ENCODE measurements at places on chromosomes 13 and 19. TPM values are rescaled to one million over a fixed set of nuclear protein-coding genes. Genes with fewer than 3 reads are reported as not detected.

The GPR108 gene
- 56.6 TPM for total RNA-seq

The CNFN gene
- 0.56 TPM for total RNA-seq

DNA sequence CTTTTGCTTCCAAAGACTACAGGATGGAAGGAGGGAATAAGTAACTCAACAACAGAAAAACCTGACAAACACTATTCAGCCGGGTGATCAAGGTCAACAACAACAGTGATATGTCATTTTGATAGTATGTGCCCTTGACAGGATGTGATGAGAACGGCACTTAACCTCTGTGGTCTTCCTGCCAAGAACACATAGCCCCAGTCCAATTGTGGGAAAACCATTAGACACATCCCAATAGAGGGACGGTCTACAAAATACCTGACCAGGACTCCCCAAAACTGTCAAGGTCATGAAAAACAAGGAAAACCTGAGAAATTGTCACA lies 43.1 kb upstream of the AMER2 start:
- peaks cover 10% of the 10 kb centered on the region for H3K27me3 ChIP-seq
- peak overlapping the region; percentile 8 for H3K4me3 ChIP-seq

DNA sequence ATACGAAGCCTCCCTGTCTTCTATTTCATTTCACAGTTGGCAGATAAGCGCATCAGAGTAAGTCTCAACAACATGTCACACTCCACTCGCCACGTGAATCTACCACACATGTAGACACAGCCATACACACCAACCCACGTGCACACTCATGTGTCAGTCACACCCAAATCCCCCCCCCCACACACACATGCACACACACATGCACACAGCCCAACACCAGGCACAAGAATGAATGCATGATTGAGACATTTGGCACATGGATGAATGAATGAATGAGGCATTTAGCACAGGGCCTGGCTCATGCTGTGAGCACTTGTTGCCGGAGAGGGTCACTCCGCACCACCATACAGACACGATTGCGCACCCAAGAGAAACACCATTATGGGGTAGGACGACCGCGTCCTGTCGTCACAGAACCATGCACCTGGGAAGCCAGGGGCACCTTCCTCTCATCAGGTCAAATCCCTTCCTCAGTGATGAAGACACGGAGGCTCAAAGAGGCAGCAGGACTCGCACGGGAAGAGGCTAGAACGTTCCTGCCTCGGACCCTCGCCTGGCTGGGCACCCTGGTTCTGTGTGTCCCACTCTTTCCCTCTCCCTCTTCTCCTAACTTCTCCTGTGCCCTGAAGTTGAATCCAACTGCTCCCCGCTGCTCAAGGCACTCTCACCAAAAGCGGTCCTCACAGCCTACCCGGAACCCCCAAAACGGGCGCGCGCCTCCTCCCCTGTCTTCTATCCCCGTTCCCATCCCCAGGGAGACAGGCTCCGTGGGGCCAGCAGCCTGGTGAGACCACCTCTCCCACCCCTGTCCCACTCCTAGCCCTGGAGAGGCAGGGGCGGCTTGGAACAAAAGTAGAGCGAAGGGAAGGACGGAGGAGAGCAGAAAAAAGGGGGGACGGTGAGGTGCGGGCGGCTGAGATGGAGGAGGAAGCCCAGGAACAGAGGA lies 1.3 kb downstream of the MEIS3 start:
- peak overlapping the region; percentile 89 for H3K4me3 ChIP-seq
- DNase-seq, result no peak
- H3K27ac ChIP-seq, result peak overlapping the region; percentile 5
- peaks cover 43% of the 10 kb centered on the region for H3K4me1 ChIP-seq
- peaks cover 12% of the 10 kb centered on the region for H3K36me3 ChIP-seq
- peaks cover 29% of the 10 kb centered on the region for H3K27me3 ChIP-seq

DNA sequence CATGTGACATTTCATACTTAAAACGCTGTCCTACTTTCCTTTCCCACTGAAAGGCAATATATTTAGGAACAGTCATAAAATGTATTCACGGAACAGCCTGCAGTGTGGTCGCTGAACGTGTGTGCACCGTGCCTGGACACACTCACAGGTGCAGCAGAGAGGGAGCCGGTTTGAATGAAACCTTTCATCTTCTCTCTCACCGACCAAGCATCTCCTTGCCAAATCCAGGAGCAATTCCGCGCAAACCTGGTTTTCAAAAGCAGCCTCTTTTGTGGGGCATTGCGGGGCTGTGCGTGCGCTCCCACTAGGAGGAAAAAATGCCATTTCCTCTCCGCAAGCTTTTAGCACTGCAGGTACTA lies 1.0 kb downstream of the DCLK1 start:
- H3K27me3 ChIP-seq, result peaks cover 12% of the 10 kb centered on the region
- DNase-seq, result no peak
- no peaks in the 10 kb centered on the region for H3K36me3 ChIP-seq
- no peak overlapping the region for H3K4me3 ChIP-seq
- no peak overlapping the region for H3K27ac ChIP-seq

- peaks cover 13% of the 10 kb centered on the region for H3K27me3 ChIP-seq
- H3K4me3 ChIP-seq, result peak overlapping the region; percentile 92
- H3K36me3 ChIP-seq, result peaks cover 35% of the 10 kb centered on the region
- DNase-seq, result peak; percentile 46
- H3K27ac ChIP-seq, result peak overlapping the region; percentile 95
Observed at GRCh38 chr13:35479706-35480105, 3.2 kb upstream of the MAB21L1 start.

DNA sequence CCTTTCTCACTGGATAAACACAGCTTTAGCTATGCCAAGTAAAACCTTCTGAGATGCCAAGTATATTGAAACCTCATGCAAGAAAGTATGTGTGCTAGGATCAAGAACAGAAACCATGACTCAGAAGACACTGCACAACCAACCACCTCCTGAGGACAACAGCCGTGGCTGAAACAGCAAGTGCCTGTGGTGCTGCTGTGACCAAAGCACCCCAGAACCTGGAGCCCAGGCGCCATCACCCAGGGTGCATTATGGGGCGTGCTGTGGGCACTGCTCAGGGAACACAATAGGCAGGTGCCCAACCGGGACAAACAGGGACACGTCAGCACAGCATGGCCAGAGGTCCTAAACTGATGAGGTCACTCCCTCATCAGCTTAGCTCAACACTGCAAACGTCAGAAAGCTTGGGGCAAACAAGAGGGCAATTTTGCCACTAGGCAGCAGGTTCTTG lies 101.3 kb upstream of the SLC15A1 start:
- peak; percentile 53 for DNase-seq
- H3K27ac ChIP-seq, result peak overlapping the region; percentile 64
- H3K36me3 ChIP-seq, result no peaks in the 10 kb centered on the region
- H3K4me1 ChIP-seq, result peaks cover 11% of the 10 kb centered on the region
- H3K4me3 ChIP-seq, result peak overlapping the region; percentile 57

DNA sequence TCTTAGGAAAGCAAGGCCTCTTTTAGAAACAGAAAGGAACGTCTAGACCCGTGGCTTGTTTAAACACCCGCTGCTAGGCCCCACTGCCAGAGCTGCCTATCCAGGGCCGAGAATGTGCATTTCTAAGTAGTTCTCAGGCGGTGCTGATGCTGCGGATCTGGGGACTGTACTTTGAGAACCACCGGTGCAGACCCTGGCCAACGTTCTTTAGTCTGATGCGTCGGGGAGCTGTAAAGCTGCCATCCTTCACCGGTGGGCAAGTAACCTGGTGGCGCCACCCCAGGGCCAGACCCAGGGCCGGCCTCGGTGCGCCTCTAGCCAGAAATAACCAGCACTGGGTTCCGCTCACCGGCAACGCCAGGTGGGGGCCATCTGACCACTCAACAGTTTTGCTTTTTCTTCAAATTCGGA lies 47.1 kb downstream of the TGDS start:
- H3K4me1 ChIP-seq, result peaks cover 28% of the 10 kb centered on the region
- H3K4me3 ChIP-seq, result peak overlapping the region; percentile 93
- peaks cover 7% of the 10 kb centered on the region for H3K27me3 ChIP-seq
- H3K27ac ChIP-seq, result peak overlapping the region; percentile 92
- DNase-seq, result no peak

DNA sequence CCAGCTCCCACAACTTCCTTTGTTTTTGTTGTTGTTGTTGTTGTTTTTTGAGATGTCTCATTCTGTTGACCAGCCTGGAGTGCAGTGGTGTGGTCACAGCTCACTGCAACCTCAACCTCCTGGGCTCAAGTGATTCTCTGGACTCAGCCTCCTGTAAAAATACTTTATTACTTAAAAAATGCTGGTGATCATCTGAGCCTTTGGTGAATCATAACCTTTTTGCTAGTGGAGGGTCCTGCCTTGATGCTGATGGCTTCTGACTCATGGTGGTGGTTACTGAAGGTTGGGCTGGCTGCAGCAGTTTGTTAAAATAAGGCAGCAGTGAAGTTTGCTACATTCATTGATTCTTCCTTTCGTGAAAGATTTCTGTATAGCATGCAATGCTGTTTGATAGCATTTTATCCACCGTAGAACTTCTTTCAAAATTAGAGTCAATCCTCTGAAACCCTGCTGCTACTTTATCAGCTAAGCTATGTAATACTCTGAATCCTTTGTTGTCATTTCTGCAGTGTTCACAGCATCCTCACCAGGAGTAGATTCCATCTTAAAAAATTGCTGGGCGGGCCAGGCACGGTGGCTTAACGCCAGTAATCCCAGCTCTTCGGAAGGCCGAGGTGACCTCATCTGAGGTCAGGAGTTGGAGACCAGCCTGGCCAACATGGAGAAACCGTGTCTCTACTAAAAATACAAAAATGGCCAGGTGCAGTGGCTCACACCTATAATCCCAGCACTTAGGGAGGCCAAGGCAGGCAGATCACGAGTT lies 18.0 kb downstream of the ARHGAP35 start:
- H3K4me3 ChIP-seq, result peak overlapping the region; percentile 82
- H3K27ac ChIP-seq, result peak overlapping the region; percentile 97
- H3K4me1 ChIP-seq, result peaks cover 54% of the 10 kb centered on the region
- peaks cover 15% of the 10 kb centered on the region for H3K36me3 ChIP-seq
- DNase-seq, result peak; percentile 90
- H3K27me3 ChIP-seq, result peaks cover 3% of the 10 kb centered on the region

Measured in HFFc6 (cell line).